ENCODE measurements at places on chromosomes 3 and 15.

DNA sequence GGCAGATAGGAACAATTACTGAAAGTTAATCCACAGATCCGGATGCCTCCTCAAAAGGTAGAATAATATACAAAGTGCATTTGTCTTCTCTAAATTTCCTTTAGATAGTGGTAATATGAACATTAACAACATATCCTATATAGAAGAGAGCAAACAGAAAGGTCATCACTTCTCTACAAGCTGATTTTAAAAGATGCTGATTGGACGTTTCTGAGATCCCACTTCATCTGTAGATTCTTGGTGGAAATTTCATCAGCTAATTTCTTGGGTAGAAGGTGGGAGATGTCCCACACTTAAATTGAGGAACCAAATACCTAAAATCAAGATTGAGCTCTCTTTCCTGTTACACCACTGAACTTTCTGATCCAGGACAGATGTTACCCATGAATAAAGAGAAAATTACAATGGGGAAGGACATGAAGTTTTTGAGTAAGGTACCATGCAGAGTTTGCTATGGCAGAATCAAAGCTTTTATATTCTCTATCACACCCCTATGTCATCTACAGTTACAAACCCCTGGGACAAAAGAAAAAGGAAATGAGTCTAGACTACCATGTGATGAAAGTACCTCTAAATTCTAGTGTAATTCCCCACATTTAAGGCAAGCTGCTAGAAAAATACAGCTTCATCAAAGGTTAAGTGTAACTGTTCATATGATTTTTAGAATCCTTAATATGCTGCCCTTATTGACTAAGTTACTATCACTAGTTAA is 189.2 kb upstream of the SETMAR start:
- no peak for DNase-seq

DNA sequence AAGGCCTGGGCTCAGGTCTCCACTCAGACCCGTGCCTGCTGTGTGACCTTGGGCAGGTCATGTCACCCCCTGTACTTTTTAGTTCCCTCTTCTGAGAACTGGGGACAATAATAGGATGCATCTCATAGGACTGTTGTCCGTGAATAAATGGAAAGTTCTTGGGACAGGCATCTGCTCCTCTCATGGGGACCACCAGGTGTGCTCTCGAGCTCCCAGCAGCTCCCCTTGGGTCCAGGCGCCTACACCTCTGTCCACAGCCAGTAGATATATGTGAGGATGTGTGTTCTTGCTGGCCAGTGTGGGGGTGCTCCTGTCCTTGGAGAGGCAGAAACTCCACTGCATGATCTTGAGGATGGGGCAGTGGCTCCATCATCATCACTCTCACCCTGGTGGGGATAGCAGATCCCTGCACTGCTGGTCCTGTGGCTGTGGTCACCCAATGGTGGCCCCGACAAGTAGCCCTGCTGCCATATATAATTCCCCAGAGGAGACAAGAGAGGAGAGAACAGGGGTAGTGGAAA is 257.6 kb upstream of the TLE3 start:
- no peak for DNase-seq

DNA sequence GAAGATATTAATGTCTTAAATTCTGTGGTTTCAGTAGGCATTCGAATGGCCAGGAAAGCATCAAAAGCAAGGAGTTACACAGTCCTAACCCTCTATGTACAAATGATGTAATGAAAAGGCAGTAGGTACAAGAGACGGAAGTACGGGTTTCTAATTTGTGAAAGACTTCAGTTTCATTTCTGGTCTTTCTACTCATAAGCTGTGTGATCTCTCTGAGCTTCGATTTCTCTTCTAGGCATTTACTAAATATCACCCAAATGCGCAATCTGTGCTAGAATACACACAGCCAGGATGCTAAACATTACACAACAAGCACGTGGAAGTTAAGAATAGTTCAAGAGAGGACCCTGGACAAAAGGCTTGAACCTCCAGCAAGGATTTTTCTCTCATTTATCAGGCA is 17.9 kb upstream of the STIMATE start:
- no peak for DNase-seq

- DNase-seq: no peak
These were observed 63.4 kb upstream of the CPB1 start for GRCh38 chr3:148763986-148764935.

GRCh38 chr15:39591141-39591895 is 10.4 kb downstream of the THBS1 start:
- DNase-seq: no peak

DNA sequence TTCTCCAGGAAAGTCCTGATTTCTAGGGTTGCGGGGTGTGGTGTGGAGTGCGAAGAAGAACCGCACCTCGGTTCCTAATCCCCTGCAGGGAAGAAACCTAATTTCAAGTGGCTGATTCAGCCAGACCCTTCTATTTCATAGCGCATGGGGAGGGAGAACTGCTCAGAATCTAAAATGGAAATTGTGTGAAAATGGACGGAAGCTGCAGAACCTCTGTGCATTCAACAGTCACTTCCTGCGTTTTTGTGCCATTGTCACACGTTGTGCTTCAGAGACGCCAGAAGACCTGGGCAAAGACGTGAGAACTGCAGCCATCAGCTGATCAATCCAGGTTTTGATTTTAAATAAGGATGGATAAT is 1.2 kb downstream of the SIDT1 start:
- DNase-seq: no peak

GRCh38 chr15:62506217-62506805 is 341.2 kb upstream of the C2CD4B start:
- DNase-seq: no peak

GRCh38 chr3:160949460-160949859 is 155.7 kb downstream of the B3GALNT1 start:
- DNase-seq: no peak

DNA sequence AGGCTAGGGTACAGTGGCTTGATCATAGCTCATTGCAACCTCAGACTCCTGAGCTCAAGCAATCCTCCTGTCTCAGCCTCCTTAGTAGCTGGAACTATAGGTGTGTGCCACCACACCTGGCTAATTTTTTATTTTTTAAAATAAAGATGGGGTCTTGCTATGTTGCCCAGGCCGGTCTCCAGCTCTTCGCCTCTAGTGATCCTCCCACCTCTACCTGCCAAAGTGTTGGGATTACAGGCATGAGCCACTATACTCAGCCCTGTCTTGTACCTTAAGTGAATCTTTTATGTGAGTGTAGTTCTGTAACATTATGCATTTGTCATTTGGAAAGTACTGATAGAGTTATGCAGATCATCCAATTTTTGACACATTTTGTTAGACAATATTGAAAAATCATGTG is 66.9 kb upstream of the C15orf39 start:
- DNase-seq: no peak

DNA sequence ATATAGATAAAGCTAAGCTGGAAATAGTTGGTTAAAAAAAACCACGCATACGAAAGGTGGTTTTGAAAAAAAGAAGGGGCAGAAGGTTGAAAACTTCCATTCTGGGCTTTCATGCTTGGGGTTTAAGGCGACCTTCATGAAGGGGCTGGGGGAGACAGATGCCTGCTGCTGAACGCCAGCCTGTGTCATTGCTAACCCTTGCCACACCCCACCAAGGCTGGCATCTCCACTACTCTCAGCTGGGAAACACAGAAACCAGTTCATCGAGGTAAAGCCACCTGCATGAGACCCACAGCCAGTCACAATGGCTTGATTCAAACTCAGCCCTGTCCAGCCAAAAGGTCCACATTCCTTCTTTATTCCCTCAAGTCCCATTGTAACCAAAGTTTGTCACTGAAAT is 78.7 kb downstream of the ADAMTS17 start:
- DNase-seq: no peak

GRCh38 chr3:147397155-147397874 is 9.0 kb downstream of the ZIC4 start:
- no peak for DNase-seq

- DNase-seq: no peak
These were observed 616.9 kb downstream of the ZIC1 start for GRCh38 chr3:148026009-148026588.

DNA sequence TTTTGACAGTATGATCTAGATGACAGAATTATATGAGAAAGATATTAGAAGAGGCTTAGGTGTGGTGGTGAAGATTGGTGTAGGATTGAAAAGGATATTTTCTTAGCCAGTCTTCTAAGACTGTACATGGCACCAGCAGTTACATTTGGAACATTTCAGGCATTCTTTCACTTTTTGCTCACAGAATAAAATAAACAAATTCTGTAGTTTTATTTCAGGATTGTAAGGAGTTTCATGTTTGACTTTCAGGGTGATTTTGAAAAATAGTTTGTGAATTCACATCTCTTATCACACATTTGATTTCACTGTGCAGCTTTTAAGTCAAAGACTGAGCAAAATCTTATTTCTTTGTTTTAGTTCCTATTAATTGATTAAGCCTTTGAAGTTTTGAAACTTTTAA is 27.1 kb downstream of the DNAJC13 start:
- no peak for DNase-seq

DNA sequence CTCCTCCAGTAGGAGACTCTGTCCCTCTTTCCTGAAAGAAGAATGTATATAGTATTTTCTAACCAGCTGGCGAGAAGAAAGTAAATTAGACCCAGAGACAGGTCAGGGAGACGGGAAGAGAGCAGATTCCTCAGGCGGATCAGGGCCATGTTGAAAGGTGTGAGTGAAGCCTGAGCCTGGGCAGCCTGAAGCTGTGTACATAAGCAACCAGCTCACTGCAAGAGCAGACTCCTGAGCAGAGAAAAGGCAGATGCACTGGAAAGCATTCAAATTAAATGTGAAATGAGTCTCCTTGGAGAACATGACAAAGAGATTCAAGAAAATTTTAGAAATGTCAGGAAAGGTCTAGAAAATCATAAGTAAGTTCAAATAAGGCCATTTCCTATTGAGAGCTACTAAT is 165.8 kb downstream of the GOLIM4 start:
- DNase-seq: no peak

DNA sequence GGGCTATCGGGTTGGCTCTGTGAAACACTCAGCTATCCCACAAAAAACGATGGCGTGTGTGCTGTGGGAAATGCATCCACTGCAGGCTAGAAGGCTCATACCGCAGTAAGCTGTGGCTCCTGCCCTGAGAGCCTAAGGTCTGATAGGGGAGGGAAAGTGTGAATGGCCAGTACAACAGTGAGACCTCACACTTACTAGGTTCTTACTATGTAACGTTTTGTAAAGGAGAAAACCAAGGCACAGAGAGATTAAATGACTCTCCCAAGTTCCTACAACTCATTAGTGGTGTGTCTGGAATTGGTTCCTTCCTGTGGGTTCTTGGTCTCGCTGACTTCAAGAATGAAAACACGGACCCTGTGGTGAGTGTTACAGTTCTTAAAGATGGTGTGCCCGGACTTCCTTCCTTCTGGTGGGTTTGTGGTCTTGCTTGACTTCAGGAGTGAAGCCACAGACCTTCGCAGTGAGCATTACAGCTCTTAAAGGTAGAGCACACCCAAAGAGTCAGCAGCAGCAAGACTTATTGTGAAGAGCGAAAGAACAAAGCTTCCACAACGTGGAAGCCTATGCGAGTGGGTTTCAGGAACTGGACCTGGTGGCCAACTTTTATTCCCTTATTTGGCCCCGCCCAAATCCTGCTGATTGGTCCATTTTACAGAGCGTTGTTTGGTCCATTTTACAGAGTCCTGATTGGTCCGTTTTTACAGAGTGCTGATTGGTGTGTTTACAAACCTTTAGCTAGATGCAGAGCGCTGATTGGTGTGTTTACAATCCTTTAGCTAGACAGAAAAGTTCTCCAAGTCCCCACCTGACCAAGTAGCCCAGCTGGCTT is 161.7 kb downstream of the POLR2M start:
- DNase-seq: no peak

GRCh38 chr3:169106662-169107061 is 556.9 kb downstream of the MECOM start:
- DNase-seq: no peak

- no peak for DNase-seq
These were observed 60.2 kb downstream of the CORO2B start for GRCh38 chr15:68638953-68639515.

DNA sequence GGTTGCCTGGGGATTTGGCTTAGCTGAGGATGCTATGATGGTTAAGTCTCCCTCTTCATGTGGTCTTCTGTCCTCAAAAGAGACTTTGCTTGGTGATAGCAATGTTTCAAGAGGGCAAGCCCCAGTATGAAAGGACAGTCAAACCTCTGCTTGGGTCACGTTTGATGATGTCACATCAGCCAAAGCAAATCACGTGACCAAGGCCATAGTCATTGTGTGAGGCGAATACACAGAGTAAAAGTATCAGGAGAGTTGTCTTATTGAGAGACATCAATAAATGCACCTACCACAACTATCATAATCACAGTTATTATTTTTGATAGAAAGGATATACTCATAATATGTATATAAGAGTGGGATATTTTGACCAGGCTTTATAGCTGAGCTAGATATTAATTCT is 243.0 kb downstream of the EPHA6 start:
- no peak for DNase-seq

DNA sequence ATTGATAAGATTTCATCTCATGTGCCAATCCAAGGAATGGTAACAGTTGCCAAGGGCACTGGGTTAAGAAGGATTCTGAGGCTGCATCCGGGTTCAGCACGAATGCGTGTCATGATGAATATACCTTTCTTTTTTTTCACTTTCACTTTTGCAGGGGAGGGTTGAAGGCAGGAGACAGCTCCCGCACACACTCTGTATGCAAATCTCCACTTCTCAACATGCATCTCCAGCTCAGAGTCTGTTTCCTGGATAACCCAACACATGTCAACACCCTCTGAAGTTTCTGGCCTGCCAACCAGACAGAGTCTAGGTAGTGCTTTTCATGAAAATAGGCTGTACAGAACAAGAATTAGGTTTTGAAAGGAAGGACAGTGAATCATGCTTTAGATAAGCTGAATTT is 21.6 kb downstream of the B4GALT4 start:
- DNase-seq: no peak

- DNase-seq: no peak
These were observed 21.2 kb downstream of the IGSF10 start for GRCh38 chr3:151439652-151440125.

GRCh38 chr15:55254916-55255679 is 34.5 kb downstream of the RAB27A start:
- DNase-seq: no peak

DNA sequence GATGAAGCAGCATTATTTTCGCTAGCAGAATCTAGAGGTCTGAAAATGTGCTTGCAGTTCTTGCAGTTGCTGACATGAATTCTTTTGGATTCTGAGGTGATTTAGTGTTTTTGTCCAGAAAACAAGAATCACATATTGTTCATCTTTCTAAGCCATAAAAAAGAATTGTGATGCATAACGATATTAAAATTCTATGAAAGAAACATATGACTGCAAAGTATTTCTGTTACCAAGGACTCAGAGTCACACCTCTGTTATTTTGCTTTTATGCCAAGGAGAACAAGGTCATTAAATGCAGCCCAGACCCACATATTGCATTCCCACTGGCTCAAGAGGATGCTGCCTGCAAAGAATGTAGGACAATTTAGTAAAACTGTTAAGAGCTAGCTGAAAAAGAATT is 299.8 kb upstream of the GPR149 start:
- no peak for DNase-seq

DNA sequence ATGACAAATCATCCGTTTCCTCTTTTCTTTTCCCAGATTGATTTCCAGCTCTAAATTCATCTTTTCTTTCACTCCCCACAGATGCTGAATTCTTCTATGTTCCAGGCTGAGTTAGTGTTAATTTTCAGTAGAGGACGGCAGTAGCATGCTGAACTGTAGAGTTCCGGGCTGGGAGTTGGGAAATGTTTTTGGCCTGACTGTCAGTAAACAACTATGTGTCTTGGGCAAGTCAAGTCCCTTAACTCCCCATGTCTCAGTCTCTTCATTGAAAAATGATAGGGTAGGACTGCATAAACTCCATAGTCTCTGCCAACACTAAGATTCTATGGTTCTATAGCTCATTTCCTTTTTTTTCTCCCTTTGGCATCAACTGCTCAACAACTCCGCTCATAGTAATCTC is 333.9 kb downstream of the TIGIT start:
- no peak for DNase-seq

- no peak for DNase-seq
These were observed 65.4 kb downstream of the USF3 start for GRCh38 chr3:113630956-113631542.
